Cardiac muscle cell (in vitro differentiated cells and primary cell): ENCODE measurements at places on chromosomes 7 and 10. TPM values are rescaled to one million over a fixed set of nuclear protein-coding genes. Genes with fewer than 3 reads are reported as not detected.

GRCh38 chr7:143148651-143149050 is 16.8 kb downstream of the PIP start:
- DNase-seq: no peak

DNA sequence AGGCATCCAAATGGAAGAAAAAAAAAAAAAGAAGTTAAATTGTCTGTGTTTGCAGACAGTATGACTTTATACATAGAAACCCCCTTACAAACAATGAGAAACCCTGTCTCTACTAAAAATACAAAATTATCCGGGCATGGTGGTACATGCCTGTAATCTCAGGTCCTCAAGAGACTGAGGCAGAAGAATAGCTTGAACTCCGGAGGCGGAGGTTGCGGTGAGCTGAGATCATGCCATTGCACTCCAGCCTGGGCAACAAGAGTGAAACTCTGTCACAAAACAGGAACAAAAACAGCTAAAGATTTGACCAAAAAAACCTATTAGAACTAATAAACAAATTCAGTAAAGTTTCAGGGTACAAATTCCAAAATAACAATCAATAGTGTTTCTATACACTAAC is 385.8 kb upstream of the GRM3 start:
- no peak for DNase-seq

DNA sequence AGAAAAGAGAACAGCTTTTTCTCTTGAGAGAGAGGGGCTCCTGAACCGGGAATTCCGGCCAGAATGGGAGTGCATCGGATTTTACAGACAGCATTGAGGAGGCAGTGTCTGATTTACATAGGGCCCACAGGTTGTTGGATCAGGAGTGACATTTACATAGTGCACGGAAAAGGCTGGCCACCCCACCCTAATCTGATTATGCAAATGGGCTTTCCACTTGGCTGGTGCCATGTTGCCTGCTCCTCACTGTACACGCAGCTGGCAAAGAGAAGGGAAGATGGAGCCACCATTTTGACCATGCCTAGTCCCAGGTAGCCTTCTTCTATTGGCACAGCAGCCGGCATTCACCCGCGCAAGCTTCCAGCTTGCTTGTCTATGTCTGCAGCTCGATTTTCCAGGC is 77.5 kb upstream of the FAM171A1 start:
- DNase-seq: no peak

- DNase-seq: no peak
Observed at GRCh38 chr7:3459111-3459510, 158.1 kb downstream of the SDK1 start.

DNA sequence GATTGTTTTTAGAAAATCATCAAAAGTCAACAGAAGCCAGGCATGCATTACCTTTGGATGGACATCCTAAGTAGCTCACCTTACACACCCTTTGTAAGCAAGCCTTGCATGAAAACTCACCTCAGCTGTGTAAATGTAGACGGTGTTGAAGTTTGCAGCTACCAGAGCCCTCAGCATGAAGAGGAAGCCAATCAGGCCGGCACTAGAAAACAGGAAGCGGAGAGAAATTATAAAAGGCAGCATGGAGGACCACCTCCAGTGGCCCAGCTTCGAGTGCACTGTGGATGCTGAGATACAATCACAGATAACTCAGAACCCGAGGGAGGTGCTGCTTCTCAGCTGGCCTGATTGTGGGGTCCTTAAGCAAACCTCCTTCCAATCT is 75.3 kb downstream of the SVOPL start:
- no peak for DNase-seq

- DNase-seq: peak; percentile 23
Observed at GRCh38 chr7:106736508-106737201, 75.7 kb upstream of the CCDC71L start.

DNA sequence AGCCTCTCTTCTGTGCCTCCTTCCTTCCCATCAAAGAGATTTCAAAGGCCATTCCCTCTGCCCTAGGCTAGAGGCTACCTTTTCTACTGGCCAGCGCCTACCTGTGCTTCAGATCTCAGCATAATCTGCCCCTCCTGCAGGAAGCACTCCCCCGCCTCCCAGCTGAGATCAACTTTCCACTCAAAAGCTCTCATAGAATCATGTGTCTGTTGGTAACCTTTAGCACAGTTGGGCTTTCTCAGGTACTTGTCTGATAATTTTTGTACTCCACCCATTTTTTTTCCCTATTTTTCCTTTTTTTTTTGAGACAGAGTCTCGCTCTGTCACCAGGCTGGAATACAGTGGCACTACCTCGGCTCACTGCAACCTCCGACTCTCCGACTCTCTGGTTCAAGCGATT is 231.0 kb upstream of the PRSS58 start:
- DNase-seq: no peak

The PRPS1L1 gene
- polyA plus RNA-seq: not detected in 2 replicates
